ENCODE measurements at places on chromosomes 6 and 20.

DNA sequence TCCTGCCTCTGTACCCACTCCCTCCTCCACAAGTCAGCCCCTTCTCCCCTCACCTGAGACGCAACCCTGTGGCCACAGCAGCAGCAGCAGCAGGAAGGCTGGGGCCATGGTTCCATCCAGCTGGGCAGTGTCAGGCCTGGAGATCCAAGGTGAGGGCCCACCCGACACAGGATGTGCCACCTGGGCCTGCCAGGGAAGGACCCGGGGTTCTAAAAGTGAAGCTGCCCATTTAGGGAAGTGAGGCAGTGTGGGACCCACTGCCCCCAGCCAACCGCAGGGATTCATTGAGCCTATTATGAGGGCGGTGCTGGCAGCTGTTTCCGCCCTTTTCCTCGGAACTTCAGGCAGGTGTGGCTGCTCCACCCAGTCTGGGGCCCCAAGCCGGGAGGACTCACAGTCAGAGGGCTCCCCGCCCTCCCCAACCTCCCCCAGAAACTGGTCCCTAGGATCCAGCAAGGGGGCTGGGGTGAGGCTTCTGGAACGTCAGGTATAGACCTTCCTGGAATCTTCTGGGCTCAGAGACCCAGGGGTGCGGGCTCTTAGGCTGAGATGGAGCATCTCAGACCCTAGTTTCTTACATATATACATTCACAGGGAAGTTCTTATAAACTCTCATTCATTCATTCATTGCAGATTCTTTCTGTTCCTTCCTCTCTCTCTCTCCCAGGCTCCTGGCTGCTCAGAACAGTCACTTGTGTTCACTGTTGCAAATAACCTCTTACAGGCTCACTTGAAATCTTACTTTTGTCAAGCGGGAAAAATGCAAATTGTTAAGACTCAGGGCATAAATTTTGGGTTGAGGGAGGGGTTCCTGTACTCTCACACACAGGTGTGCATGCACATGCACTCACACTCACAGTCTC is at the start of gene TREML2:
Gene TREML2 (minus strand): TSS at position 249 of the 863 bp plus-strand sequence. CDS start 141 bp downstream, at position 108.
- DNase-seq = no peak

- no peak for DNase-seq
Observed at GRCh38 chr20:10828180-10828579, 154.4 kb upstream of the JAG1 start.

DNA sequence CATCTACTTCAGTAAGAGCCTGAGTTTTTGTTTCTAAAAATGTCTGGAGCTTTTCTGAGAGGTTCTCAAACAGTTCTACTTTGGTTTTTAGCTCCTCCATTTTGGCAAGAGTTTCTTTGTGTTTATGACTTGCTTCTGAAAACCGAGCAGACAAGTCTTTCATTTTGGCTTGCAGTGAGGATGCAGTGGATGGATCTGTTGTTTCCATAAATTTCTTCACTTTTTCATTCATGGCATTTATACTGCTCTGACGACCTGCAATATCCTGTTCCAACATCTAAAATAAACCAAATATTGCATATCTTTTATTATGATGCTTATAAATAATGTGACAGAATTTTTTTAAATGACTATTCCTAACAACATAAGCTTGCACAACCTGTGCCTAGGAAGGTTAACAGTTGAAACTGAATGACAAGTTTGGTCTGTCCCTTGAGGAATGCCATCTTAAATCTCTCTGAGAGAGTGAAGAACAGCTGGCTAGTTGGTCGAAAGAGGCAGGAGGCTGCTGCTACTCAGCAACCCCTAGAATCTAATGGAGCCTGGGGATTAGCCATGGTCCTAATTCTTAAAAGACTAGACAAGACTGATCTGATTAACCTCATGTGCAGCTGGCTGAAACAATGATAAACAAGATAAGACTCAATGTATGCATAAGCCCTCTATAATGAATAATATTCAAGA is 69.8 kb downstream of the DST start:
- DNase-seq = no peak

DNA sequence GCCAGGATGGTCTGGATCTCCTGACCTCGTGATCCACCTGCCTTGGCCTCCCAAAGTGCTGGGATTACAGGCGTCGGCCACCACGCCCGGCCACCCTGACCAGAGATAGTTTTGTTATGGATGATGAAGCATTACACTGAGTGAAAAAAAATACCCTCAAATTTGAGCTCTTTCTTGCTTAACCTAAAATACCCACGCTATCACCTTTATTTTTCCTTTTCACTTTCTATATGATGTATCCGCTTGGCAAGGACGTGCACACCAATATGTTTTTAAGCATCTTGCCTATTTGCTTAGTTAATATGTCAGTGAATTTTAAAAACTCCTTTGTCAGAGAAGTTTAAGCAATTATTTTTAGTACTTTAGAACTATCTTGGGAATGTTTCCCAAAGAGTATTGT is 150.4 kb downstream of the INSM1 start:
- no peak for DNase-seq

DNA sequence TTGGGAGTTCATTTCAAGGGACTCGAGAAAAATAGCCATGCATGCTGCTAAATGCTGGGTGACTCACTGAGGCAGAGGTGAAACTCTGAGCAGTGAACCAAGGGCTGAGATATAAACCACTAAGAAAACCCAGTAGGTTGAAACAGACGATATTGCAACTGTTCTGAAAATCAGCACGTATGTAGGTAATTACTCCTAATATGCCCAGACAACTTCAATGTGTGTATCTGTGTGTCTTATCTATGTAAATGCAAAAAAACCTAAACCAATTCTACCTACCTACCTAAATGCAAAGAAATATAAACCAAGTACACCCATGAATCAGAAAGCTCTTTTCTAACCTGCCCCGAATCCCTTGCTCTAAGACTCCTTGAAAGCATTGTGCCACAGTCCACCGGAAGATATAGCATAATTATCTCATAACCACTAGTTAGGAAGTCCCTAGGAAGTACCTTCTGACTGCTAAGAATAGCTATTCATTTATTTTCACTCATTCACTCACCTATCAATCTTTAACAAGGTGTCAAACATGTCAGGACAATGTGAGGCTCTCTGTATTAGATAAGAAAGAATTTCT is 458.7 kb upstream of the RUNX2 start:
- DNase-seq = no peak

DNA sequence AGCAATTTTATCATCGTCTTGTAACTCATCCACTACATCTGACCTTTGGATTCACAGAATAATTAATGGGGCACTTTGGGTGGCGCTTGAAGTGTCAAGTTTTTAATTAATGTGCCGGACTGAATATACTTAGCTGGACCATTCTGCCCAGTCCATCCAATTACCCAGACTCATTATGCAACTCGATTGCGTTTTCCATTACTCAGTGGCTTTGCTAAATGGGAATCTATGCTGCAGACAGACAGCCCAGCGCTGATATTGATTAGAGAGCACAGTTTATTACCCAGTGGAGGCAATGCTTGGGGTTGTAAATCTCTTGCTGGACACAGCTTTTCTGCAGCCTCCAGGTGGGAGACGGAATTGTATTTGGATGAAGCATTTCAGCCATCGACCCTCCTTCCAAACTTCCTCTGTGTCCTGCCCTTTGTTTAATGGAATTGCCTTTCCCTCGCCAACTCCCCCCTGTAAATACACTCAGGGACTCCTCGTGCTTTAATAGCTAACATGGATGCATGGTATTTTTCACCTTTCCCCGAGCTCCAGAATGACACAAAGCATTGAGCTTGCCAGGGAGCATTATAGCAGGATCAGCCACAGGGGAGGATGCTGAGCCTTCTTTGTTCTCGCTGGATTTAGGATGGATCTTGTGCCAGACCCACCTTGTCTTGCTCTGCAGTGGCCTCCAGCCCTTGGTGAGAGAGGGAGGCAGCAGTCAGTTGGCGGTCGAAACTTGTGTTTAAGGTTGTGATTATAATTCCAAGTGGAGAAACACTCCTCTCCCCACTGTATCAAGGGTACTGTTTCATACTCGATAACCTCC is 59.7 kb downstream of the EDN3 start:
- no peak for DNase-seq

- DNase-seq = no peak
Observed at GRCh38 chr20:17023036-17023435, 203.8 kb upstream of the PCSK2 start.

DNA sequence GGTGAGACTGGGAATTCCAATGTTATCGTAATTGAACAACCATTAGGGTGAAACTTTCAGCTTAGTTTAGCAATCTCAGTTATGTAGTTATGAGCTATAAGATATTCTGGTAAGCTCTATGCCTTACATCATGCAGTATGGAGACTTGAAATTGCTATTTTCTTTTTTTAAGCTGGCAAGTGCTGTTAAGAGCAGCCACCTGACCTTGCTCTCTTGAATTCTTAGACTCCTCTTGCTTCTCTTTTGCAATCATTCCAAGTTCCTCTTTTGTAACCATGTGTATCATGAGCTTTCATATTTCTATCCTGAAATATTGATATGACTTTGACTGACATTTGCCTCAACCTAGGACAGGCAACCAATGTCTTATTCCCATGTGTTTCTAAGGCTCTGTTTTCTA is 446.3 kb upstream of the SLC35B3 start:
- no peak for DNase-seq

GRCh38 chr6:10250655-10251220 is 164.1 kb downstream of the TFAP2A start:
- no peak for DNase-seq

DNA sequence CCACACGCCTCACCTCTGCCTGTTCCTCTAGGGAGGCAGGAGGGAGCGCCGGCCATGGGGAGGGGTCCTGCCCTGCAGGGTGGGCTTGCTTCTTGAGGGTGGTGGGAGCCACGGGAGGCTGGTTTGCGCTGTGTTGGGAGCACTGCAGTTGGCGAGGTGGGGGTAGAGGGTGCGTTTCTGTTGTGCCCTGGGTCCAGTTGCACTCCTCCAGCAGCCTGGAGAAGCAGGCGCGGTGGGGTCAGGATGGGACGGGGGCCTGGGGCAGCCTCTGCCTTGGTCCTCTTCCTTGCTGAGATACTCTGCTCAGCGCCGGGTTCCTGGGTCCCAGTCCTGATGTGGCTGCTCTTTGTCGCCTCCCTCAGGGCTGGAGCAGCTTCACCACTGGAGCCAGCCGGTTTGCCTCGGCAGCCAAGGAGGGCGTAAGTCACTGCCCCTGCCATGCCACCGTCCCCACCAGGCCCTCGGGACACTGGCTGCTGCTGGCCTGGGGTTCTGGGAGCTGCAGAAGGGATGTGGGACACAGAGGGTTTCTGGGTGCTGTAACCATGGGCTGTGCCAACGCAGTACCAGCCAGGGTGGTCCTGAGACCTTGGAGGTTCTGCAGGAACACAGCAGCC is 8.4 kb downstream of the ARFGAP1 start:
- no peak for DNase-seq

GRCh38 chr6:32192608-32193039 is at the start of gene GPSM3:
TSS of gene GPSM3 (minus strand) at chr6:32192643. CDS start at chr6:32192513, 130 bp downstream.
- no peak for DNase-seq

GRCh38 chr6:7644417-7644816 is 54.4 kb downstream of the SNRNP48 start:
- no peak for DNase-seq

DNA sequence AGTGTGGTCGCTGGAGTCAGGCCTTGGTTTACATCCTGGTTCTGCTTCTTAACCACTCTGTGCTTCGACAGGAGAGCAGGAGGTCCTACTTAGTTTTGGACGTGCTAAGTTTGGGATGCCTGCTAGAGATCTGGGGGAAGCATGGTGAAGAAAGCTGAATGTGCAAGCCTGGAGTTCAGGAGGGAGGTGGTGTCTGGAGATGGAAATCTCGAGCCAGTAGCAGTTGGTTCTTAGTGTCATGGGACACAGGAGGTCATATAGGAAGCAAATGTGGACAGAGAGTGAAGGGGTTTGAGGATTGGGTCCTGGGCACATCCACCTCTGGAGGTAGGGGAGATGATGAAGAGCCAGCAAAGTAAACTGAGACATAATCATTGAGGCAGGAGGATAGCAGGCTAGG is 131.4 kb downstream of the SYCP2 start:
- no peak for DNase-seq

- no peak for DNase-seq
Observed at GRCh38 chr6:26223228-26223627, 136.0 kb downstream of the HFE start.

- DNase-seq = no peak
Observed at GRCh38 chr6:144681334-144681733, 396.2 kb downstream of the UTRN start.

DNA sequence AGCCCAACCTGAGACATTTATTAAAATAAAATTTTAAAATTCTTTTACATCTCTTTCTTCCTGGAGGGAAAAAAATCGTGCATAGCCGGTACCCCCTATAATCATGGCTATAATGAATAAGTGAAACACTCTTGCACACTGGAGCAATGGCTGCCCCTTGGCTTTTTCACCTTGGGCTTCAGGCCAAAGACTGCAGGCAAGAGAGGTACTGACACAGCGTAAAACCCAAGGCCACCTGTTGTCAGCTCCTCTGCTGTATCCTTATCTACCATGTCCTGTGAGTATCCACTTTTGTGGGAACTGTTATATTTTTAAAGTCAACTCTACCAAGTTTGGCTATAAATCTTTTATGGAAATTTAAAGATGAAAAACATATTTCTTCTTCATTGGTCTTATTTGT is 23.0 kb upstream of the LY86 start:
- DNase-seq = no peak

GRCh38 chr6:158481690-158482473 is 78.0 kb upstream of the TMEM181 start:
- DNase-seq = no peak

DNA sequence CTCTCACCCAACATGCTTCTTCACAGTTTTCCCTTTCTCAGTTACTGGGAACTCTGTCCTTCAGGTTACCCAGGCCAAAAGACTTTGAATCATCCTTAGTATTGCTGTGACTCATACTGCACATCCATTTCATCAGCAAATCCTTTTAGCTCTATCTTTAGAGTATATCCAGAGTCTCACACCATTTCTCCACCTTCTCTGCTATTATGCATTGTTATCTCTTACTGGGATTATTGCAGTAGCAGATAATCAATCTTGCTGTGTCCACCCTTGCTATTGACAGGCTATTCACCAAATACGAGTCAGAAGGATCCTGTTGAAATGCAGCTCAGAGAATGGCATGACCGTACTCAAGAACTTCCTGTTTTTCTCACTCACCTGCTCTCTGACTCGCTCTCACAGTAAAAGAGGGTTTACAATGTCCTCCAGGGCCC is 57.3 kb downstream of the BCKDHB start:
- DNase-seq = no peak

- DNase-seq = no peak
Observed at GRCh38 chr6:161066511-161066910, 74.9 kb downstream of the MAP3K4 start.

GRCh38 chr6:140858381-140858971 is 1274.2 kb upstream of the GJE1 start:
- DNase-seq = no peak

- DNase-seq = no peak
Observed at GRCh38 chr6:62652692-62653328, 366.8 kb upstream of the KHDRBS2 start.

DNA sequence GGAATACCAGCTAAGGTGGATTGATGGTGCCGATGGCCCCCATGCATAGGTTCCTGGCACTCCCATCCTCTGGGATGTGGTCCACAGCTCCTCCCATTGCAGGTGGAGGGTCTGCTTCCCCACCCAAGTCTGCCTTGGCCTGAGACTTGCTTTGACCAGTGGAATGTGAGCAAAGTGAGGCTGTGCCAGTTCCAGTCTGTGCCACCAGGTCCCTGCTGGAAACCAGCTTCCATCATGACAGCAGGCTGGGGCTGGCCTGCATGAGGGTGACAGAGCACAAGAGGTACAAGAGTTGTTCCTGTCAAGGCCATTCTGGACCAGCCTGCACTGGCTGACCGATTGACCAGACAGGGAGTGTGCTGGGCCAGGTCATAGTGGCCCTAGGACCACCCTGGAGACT is 27.0 kb upstream of the CCR6 start:
- no peak for DNase-seq
